ACHN (cell line): ENCODE measurements at places on chromosomes 4 and X.

DNA sequence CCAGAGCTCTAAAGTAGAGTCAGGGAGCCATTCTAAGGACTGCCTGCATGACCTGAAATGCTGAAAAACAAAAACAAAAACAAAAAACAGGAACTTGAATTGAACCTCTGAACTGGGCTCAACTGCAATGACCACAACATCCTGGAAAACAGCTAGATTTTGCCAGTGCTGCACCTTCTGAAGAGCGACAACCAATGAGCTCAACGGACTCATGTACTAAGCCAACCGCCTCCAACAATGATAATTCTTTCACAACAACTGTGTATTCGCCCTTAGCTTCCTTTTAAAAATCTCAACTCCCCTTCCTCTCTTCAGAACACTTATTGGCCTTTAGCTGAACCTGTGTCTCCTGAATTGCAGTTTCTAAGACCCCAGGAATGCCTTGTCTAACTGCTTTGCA, 69.8 kb downstream of the HAUS3 start:
- DNase-seq = no peak

GRCh38 chrX:77510007-77510406, 62.8 kb downstream of the FGF16 start:
- DNase-seq = no peak

GRCh38 chr4:61079976-61080375, 120.2 kb upstream of the ADGRL3 start:
- no peak for DNase-seq

GRCh38 chr4:29970626-29971025, 749.5 kb upstream of the PCDH7 start:
- peak; percentile 14 for DNase-seq

DNA sequence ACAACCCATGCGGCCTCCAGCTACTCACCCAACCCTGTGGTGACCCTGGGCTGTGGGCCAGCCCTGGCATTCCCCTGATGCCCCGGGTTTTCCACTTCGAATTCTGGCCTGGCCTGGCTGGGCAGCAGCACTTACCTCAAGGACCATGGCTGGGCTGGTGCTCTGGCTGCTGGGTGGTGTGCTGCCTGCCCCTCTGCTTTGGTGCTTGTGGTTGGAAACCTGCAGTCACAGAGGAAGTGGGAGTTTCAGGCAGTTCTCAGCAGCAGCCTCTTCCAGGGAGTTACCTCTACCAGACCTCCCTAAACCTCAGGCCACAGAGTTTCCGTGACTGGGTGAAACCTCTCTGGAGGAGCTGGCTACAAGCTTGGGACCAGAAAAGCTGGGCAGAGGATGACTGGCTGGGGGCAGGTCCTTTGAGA, at the start of gene CXCR3:
Gene CXCR3, minus strand, starts transcription at position 209 of the 419 bp plus-strand sequence. Its CDS starts 62 bp downstream, at position 147.
- DNase-seq = no peak
